ENCODE measurements at places on chromosomes 16 and 17. TPM values are rescaled to one million over a fixed set of nuclear protein-coding genes. Genes with fewer than 3 reads are reported as not detected.

ADAP2 gene
- total RNA-seq, result 0.65 TPM

SLFN14 gene
- total RNA-seq, result not detected

ABI3 gene
- 59.4 TPM for total RNA-seq

EXOSC6 gene
- 27.4 TPM for total RNA-seq

DNA sequence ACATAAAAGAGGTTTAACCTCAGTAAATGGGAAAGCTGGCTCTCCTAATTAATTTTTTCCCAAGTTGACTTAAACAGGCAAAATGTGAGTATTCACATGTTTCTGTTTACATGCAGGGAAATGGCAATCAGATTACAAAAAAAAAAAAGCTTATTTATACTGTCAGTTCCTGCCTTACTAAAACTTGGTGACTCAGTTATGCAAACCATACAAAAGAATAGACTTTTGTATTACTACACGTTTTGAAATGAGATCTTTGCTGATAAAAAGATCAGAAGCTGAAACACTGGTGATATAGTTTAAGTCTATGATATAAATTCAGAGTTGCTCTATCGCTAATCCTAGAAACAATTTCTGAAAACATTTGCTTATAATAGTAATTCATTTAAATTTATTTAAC is 9.4 kb upstream of the KCNJ2 start:
- H3K27ac ChIP-seq, result no peak overlapping the region
- DNase-seq, result no peak

- no peak overlapping the region for H3K4me3 ChIP-seq
- H3K27ac ChIP-seq, result no peak overlapping the region
- DNase-seq, result no peak
- peaks cover 32% of the 10 kb centered on the region for H3K27me3 ChIP-seq
- H3K36me3 ChIP-seq, result no peaks in the 10 kb centered on the region
These were observed 14.7 kb downstream of the KRT12 start for GRCh38 chr17:40852364-40852763.
